ENCODE measurements at places on chromosomes 11 and 22.

- no peak for DNase-seq
Measured at GRCh38 chr22:38276166-38276565, 3.4 kb upstream of the TMEM184B start.

DNA sequence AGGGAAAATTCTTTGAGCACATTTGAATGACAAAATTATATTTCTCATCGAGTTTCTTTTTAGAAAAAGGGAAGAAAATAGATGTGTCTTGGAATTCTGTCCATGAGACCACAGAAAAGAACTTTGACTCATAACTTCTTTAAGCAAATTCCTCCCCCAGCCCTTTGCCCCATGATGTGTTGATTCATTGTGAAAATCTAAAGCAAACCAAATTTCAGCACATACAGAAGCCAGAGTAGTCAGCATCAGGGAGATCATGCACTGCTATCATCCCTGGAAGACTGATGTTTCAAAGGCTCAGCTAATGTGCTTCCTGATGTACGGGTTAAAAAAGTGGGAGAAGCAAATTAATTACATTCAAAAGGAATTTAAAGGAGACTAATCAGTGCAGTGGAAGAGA is 159.7 kb downstream of the FAT3 start:
- DNase-seq: no peak

GRCh38 chr11:95093548-95093947 is 3.9 kb downstream of the ENDOD1 start:
- DNase-seq: no peak

DNA sequence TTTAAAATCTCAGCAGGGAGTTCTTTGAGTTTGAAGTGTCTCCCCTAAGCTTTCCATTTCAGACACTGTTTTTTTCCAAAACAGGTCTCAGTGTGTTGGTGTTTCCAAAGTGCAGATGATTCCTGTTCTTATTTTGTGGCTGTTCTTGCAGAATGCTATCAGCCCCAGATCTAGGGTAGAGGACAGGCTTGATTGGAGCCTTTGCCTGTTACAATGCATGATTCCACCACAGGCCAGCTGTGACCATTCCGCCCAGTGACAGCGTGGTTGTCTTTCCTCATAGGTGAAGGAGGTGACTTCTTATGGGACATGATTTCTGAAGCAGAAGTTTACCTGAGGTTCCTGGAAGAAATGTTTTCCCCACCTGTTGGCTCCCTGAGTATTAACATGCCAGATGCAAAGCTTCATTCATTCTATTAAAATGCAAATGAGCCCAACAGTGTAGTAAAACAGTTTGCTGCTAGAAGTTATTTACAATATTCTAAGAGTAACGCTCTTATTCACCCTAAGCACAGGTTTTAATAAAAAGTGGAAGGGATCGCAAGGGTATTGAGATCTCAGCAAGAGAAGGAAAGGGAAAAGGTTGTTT is 36.9 kb upstream of the BIRC3 start:
- no peak for DNase-seq

GRCh38 chr11:64334764-64335735 is 5.0 kb upstream of the CCDC88B start:
- DNase-seq: peak; percentile 30

DNA sequence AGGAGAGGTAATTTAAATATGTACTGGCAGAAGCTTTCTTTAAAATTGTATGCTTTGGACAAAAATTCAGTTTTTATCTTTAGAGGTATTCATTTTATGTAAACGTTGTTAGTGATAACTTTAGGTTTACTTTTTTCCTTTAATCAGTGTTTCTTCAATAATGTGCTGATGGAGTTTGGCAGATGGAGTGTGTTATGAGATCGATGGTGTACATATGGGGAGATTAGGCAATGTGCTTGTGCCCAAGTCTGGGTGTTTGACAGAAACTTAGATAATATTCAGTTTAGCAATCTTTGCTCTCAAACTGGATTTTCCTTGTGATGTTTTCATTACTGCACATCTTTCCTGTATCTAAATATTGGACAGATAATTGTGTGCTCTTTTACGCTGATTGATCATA is 425.4 kb downstream of the JRKL start:
- DNase-seq: no peak

- DNase-seq: no peak
Measured at GRCh38 chr11:44244639-44245310, 65.2 kb downstream of the ALX4 start.

GRCh38 chr11:82815406-82815805 is 81.7 kb upstream of the FAM181B start:
- no peak for DNase-seq

- no peak for DNase-seq
Measured at GRCh38 chr22:29062286-29062821, 723 bp upstream of the C22orf31 start.

- no peak for DNase-seq
Measured at GRCh38 chr11:89327885-89328284, 150.2 kb downstream of the TYR start.

GRCh38 chr11:101860696-101861427 is 53.9 kb upstream of the CEP126 start:
- DNase-seq: peak; percentile 63

DNA sequence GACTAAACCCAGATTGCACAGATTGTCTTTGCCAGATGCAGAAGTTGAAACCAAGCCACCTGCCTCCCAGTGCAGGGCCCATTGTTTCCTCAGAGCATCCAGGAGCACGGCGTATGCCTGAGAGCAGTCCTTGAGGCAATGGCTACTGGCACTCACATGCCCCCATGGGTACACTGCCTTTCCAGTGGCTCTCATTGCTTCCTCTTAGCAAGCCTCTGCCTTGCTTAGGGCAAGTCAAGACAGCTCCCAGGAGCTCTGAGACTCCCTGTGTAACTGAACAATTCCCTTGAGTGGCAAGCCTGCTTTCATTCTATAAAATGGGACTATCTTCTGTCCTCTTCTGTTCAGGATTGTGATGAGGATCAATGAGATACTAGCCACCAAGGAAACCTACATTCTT is 4.1 kb downstream of the SYTL2 start:
- peak; percentile 13 for DNase-seq

DNA sequence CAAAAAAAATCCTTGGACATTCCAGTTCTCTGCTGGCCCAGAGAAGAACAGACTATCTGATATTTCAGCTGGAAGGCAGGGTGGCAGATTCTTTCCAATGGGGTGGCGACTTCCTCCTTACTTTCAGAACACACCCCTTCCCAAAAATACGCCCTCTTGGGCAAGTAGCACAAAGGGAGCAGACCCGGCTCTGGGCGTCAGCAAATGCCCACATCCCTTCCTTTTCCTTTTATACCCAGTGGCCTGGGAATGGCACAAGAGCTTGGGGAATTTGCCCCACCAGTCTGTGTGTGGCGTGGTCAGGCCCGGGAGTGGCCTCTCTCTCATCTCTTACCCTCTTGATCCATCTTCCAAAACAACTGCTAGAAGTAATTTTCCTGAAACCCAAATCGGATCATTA is 33.0 kb upstream of the NUP160 start:
- no peak for DNase-seq

GRCh38 chr11:35853971-35854370 is 89.9 kb upstream of the LDLRAD3 start:
- no peak for DNase-seq

DNA sequence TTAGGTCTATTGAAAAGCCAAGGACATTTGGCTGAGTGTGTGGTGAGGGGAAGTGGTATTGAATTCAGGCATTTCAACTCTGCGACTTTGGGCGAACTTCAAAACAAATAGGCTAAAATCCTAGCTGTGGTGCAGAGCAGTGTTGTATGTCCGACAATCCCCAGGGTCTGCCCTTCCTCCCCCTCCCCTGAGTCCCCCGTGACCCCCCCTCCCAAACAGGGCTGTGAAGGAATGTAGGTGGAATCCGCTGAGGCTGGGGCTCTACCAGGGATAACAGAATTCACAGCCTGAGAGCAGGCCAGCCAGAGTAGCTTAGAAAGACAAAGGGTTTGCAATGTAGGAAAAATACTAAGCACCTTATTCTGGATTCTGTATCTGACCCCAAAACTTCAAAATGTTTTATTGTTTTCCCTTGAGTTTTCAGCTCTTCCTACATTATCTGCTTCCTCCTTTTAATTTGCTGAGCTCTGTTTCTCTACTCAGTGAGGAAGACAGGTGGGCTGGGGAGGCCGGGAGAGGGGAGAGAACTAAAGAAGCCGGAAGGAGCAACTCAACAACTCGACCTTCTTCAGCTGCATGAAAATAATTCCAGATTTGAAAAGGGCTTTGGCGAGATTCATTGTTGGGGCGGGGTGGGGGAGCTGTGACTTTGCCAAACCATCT is 315.2 kb downstream of the BLID start:
- DNase-seq: no peak

DNA sequence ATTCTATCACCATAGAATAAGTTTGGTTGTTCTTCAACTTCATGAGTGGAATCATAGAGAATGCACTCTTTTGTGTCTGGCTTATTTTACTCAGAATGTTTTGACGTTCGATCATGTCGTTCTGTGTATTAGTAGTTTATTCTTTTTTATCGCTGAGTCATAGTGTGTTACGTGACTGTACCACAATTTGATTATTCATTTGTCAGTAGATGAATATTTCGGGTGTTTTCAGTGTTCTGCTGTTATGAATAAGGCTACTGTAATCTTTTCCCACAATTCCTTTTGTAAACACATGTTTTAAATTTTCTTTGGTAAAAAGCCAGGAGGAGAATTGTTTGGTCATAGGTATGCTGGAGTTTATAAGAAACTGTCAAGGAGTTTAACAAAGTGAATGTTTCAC is 279.9 kb upstream of the B3GAT1 start:
- DNase-seq: no peak

DNA sequence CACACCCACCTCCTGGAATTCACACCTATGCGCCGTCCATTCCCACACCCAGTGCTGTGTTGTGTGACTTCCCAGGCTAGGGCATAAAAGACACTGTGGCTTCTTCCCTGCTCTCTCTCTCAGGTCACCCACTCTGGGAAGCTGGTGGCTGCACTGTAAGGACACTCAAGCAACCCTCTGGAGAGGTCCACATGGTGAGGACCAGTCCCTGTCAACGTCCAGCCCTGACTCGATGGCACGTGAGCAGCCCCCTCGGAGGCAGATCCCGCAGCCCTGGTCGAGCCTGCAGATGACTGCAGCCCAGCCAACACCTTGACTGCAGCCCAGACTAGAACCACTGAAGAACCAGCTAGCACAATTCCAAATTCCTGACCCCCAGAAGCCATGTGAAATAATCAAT is 16.2 kb downstream of the CBX7 start:
- DNase-seq: no peak

DNA sequence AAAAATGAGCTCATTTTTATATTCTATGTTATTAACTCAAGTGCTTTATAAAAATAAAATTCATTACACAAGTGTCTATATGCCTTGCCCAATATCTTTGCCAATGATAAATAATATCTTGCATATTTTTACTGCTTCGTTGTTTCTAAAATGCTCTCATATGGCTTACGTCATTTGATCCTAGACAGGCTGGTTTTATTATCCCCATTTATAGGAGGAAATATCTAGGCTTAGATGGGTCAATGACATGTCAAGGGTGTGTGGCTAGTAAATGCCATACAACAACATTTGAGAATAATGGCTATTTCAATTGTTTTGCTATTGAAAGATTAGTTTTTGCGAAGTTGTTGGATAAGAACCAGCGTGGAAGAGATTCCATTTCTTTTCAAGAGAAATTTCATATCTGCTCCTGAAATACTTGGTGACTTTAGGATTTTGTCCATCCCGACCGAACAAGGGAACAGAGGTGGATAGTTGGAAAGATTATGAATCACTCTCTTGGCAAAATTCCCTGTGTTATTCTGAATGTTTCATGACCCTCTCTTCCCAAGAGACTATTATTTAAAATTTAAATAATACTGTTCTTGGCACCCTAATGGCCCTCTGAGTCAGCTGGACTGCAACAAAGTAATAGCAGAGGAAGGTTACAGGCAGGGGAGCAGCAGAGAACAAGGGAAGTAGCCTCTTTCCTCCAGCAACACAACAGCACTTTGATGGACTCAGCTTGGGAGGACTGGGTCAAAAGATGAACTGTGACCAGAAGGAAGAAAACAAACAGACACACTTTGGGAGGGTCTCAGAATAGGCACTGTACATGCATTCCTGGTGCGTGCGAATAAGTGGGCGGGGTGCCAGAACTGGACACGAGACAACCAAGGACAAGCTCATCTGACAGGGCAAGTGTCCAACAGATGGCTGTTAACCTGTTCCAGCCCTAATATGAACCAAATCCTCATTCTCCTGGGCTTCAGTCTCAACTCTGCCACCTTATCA is 94.5 kb downstream of the ME3 start:
- no peak for DNase-seq

- no peak for DNase-seq
Measured at GRCh38 chr11:10688401-10688800, 5.2 kb downstream of the IRAG1 start.

DNA sequence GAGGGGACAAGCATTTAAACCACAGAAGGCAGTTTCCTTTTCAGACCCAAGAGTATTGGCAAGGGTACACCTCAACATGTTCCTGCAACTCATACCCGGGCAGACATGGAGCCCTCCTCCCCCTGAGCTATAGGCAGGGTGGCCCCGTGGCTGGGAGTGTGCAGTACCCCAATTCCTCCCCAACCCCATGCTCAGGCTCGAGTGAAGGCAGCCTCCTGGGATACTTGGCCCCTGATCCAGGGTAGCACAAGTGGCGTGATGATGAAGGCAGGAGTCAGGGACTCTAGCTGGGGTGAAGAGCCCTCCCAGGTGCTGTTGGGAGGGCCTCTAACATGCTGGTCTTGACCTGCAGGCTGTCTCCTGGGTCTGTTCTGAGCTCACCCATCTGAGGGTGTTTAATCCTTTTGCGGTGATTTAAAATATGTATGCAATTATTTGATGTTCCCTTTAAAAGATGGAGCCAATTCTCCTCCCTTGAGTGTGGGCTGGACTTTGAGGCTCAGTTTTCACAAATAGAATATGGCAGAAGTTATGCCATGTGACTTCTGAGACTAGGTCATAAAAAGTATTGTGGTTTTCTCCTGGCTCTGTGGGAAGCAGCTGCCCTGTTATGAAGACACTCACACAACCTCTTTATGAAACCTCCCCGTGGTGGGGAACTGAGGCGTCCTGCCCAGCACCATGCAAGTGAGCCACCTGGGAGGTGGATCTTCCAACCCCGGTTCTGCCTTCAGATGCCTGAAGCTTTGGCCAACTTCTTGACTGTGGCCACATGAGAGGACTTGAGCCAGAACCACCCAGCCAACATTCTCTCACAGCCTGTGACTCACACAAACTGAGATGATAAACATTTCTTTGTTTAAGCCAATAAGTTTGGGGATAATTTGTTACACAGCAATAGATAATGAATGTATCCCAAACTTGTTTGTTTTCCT is 54.7 kb upstream of the NECTIN1 start:
- DNase-seq: no peak

GRCh38 chr11:69480547-69481392 is 693 bp upstream of the LINC01488 start:
- DNase-seq: no peak

- DNase-seq: no peak
Measured at GRCh38 chr11:37115963-37116362, 517.9 kb upstream of the RAG2 start.

GRCh38 chr22:41844513-41844912 is 11.6 kb downstream of the SREBF2 start:
- no peak for DNase-seq

- no peak for DNase-seq
Measured at GRCh38 chr11:84130646-84131427, 844.7 kb upstream of the CCDC90B start.
